ENCODE measurements at places on chromosomes 2 and 18.
A peak's percentile ranks its signal among the peaks of the same experiment; 100 is the strongest.

DNA sequence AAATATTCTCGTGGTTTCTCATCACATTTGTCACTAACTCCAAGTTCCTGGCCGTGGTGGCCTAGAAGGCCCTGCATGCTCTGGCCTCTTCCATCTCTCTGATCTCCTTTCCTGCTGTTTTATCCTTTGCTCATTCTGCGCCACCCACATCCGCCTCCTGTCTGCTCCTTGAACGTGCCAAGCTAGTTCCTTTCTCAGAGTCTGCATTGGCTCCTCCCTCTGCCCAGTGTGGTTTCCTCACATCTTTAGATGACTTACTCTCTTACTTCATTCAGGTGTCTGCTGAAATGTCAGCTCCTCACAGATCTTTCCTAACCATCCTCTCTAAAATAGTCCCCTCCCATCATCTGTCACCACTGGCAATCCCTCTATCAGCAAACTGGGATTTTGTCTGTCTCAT is 158.6 kb upstream of the RBMS1 start:
- DNase-seq: peak; percentile 94

DNA sequence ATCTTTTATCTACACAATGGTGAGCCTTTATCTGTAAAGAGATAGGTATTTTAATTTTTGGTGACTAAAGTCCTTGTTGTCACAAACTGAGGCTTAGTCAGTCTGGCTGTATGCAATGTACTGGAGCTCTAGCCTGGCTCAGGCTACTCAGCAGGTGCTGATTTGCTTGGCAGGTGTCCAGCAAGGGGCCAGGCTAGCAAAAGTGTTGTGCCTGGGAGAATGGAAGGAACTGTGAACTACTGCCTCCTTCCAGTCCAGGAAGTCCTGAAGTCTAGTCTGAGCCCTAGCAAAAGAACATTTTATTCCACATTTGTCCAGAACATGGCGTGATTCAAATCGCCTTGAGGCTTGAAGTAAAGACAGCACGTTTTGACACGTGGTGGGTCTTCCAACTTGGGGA is 260.5 kb downstream of the CCDC85A start:
- DNase-seq: no peak

- no peak for DNase-seq
Measured at GRCh38 chr2:106147159-106147558, 46.9 kb downstream of the UXS1 start.

DNA sequence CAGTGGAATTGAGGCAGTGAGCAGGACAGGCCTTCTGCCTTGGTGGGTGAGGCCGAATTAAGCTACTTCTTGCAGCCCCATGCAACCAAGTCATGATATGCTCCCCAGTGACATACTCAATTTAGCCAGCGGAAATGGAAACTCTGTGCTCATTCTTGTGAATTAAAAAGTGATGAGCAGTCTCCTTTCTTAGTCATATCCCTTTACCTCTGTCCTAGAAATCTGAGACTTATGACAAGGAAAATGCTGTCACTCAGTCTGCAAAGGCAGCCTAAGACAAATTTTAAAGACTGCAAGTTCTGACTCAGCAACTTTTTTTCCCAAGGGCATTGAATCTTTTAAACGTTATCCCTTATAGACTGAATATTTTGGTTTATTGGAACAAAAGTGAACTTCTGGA is 218.2 kb downstream of the SH3BP4 start:
- no peak for DNase-seq

GRCh38 chr2:16105669-16106281 is 165.4 kb downstream of the MYCN start:
- DNase-seq: no peak
